ENCODE measurements at places on chromosomes 3 and 15.

DNA sequence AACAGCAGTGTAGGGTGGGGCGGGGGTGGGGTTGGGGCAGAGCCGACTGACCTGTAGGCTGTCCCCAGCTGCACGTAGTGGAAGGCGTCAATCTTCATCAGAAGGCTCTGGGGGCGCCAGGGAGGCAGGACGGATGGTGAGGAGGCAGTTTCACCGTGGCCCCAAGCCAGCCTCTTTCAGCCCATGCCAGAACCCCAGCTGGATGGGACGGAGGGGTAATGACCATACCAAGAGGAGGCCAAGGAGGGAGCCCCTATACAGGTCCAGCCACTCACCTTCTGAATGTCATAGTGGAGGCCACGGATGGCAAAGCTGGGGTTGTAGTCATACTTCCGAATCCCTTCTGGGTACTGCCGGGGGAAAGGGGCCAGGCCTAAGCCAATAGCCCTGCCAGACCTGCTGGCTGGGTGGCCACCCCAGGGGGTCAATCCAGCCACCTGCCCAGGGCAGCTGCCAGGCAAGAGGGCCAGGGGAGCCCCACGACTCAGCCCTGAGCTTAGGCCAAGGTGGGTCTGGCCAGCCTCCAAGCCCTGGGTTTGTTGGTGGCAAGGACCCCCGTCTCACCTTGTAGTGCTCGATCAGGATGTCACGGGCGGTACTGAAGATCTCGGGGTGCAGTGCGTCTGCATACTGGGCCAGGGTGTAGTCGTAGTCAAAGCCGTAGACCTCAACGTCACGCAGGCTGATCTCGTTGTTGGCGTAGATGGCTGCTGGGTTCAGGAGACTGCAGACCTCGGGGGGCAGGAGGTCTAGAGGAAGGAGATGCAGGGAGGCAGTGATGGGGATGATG lies 4.9 kb downstream of the NT5DC2 start:
- DNase-seq: no peak

DNA sequence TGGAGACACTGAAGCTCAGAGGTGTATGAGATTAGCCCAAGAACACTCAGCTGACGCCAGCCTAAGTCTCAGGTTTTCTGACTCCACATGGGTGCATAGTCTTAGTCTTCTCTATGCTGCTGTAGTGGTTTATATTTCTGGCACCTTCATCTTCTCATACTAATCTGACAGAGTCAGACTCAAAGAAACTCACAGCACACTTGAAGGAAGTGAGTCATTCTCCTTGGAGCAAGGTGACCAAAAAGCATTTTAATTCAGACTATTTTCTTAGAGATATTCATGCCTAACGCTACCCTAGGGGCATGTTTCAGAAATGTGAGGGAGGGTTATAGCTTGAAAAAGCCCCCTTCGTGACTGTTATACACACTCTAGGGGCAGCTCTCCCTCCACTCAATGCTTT lies 775.3 kb upstream of the ARPP21 start:
- DNase-seq: no peak

GRCh38 chr3:86047161-86047560 lies 943.8 kb downstream of the VGLL3 start:
- DNase-seq: no peak

- DNase-seq: no peak
Measured at GRCh38 chr3:178826435-178827123, 245.0 kb downstream of the ZMAT3 start.

- no peak for DNase-seq
Measured at GRCh38 chr3:46127503-46127902, 80.6 kb downstream of the CCR1 start.

- no peak for DNase-seq
Measured at GRCh38 chr3:99918715-99919114, 101.1 kb downstream of the CMSS1 start.

- no peak for DNase-seq
Measured at GRCh38 chr15:25134546-25134945, 179.8 kb downstream of the SNRPN start.

GRCh38 chr15:91881569-91882297 lies 28.2 kb downstream of the SLCO3A1 start:
- DNase-seq: no peak

DNA sequence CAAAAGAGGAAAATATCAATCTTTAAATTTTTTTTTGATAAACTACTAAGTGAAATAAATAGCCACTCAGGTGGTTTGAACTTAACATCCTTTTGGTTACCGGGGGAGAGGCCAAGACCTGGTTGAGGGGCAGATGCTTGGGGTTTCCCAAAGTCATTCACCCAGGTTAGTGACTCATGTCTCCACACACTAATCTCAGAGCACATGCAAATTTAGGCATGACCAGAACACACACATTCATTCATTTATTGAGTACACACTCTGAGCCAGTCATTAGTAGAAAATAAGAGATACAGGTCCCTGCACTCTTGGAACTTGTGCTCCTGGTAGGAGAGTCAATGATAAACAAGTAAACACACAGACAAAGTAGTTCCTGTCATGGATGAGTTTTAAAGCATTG lies 7.3 kb downstream of the ILDR1 start:
- DNase-seq: peak; percentile 50

DNA sequence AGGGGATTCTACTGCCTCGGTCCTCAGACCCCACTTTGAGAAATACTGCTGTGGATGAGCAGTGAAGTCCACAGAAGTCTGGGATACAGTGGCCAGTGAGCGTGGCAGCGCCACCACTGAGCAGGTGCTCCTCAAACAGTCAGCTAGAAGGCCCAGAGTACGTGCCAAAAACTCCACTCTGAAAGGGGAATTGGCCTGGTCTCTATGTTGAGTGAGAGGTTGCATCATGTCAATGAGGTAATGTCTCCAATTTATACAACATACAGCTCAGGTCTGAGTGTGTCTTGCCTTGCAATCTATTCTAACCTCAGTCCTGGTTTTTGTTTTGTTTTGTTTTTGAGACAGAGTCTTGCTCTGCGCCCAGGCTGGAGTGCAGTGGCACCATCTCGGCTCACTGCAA lies 53.3 kb upstream of the ETV5 start:
- DNase-seq: no peak

GRCh38 chr15:43514241-43515057 lies 3.0 kb upstream of the MAP1A start:
- DNase-seq: peak; percentile 35

- no peak for DNase-seq
Measured at GRCh38 chr15:78417754-78418630, 20.0 kb upstream of the IREB2 start.

All from activated CD8-positive, alpha-beta T cell treated with anti-CD3 and anti-CD28 coated beads for 36 hours (primary cell).